DMS 273 treated with DMSO at 0.1 percent for 48 hours (cell line): ENCODE measurements at places on chromosomes 12 and 14.

DNA sequence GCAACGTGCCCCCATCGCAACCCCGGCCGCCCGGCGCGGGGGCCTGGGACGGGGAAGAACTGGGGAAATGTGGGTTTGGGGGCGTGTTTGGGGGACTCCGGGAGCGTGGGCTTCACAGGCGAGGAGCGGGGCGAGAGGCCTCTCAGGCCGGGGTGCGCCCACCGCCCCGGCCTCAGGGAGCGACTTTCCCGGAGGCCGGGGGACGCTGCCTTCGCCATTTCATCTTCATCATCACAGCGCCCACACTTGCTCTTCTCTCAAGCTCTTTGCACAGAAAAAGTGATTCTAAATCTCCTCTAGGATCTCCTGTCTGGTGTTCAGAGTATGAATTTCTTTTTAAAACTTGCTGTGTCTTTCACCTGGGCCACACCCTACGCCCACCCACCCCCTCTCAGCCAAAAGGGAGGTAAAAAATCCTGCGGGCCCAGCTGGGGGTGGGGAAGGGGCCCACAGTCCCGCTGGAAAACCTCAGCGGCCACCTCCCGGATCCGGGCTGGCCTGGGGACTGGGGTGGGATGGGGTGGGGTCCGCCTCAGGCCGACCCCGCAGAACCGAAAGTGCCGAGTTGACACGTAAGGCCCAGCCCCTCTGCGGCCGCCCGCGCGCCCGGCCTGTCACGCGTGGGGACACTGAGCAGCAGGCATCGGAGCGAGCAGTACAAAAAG, 7.4 kb downstream of the CDKN1B start:
- DNase-seq = no peak

GRCh38 chr12:77485961-77486854, 344.5 kb upstream of the NAV3 start:
- no peak for DNase-seq

GRCh38 chr14:71250347-71250746, 343.1 kb downstream of the PCNX1 start:
- no peak for DNase-seq

- no peak for DNase-seq
These were observed 4.3 kb downstream of the FRS2 start for GRCh38 chr12:69474456-69474855.
